ACHN (cell line): ENCODE measurements at places on chromosomes 7 and 10.
A peak's percentile ranks its signal among the peaks of the same experiment; 100 is the strongest.

DNA sequence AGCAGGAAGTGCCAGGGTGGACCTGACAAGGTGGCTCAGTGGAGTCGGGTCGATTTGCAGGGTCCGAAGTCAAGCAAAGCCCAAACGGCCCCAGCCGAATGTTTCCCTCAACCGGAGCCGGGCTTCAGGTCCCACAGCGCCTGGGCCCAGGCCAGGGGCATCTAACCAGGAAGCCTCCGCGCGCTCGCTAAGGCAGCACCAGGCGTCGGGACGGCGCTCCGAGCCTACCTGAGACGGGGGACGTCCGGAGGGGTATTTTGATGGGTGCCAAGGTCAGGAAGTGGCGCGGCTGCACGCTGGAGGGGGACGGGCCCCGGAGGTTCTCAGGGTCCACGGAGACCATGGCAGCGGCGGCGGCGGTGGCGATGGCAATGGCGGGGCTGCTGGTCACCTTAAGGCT, 51.5 kb downstream of the TCERG1L start:
- no peak for DNase-seq

- DNase-seq, result no peak
Observed at GRCh38 chr10:75083972-75084833, 27.3 kb upstream of the SAMD8 start.

GRCh38 chr10:22733992-22734391, 19.6 kb upstream of the PIP4K2A start:
- DNase-seq, result no peak

DNA sequence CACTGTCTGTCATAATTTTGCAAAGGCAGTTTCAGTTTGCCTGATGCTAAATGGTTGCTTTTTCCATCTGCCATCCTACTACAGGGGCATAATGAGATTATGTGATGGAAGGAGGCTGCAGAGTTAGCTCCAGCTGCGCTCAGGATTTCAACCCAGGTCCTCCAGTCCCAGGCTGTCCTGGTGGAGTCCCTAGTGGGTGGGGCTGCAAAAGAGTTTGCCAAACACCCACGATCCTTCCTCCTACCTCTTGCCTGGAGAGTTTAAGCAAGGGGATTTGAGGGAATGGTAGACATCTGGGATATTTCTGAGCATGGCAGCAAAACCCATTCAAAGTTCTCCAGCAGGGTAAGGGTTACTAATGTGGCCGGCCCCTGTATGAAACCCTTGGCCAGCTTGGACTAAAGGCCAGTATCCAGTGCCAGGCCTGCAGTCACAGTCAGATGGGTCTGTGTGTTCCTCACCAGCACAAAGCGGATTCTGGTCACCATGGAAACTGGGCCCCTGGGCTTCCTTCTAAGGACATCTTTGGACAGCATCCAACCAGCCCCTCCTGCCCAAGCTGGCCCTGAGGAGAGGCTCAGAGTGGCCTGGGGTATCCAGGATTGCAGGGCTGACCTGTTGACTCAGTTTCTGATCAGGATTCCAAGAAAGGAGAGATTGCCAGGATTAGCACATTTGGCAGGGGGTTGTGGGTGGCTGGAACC, 42.7 kb upstream of the CHST3 start:
- DNase-seq, result no peak

DNA sequence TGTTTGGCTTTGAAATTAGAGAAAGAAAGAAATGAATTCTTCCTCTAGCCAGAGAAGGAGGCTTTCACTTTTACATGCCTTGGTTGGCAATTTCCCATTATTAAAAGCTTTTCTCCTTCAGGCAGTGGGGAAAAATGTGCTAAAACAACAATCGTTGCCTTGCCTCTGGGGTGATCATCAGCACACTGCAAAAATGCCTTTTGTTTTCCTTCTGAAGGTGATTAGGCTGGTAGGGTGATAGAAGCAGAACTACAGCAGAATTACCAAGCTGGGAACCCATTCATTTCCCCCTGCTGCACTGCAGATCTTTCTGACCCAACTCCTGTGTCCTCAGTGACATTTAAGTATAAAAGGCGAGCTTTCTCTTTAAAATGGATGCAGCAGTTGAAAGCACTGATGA, 22.2 kb downstream of the ANK3 start:
- no peak for DNase-seq

GRCh38 chr10:91036807-91037411, 116.0 kb upstream of the ANKRD1 start:
- no peak for DNase-seq

DNA sequence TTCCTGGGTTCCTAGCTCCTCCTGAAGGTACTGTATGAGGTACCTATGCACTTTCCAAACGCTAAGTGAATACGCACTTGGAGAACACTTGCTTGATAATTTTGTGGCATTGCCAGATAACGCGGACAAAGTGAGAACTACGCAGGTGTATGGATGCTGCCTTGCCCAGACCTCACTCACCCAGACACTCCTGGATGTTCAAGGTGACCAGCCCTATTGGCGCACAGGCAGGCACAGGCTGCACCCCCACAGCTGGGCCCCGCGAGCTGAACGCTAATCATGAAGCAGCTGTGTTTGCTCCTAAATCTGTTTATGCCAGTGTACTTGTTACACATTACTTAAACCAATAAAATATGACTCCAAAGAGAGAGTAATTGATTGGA, 27.3 kb downstream of the DIP2C start:
- DNase-seq, result no peak

DNA sequence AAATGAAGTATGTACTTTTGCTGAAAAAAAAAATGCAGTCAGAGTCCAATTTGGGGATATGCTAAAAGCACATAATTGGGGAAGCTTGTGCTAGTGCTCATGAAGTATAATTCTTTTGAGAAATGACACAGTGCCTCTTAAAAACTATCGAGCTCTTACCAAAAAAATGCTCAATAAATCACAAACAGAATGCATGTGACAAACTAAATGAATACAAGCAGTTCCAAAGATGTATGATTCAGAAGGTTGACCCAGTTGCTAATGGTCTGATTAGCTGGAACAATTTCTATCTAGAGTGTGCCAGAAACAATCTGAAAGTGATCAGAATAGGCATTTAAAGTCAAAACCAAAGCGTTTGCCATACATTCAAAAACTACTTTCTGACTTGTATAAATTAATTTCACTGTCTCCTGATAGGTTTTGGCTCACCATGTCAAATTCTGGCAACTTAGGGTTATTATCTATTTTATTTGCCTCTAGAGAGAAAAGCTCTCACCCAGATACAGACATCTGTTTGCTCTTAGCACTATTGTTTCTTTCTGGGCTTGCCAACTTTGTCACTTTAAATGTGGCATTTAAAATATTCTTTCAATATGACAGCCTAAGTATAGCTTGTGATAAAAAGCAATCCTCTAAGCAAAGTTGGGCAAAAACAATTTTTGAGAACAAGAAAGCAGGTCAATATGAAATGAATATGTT, 114.7 kb upstream of the AHR start:
- DNase-seq, result no peak

DNA sequence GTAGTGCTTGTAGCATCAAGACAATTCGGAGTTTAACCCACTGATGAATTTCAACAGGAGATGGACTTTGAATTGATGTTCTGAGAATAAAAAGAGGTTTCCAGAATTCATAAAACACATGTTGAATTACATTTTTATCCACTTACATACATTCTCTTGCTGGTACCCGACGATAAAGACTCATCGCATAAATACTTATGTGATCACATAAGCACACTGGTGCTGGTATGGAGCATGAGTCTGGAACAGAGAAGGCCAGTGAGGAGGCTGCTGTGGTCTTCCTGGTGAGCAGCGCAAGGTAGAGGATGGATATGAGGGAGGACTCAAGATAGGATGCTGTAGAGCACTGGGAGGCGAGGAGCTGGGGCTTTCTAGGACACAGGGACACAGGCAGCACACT, 109.0 kb downstream of the RNF216 start:
- no peak for DNase-seq

GRCh38 chr10:30176182-30176581, 116.8 kb upstream of the JCAD start:
- no peak for DNase-seq

DNA sequence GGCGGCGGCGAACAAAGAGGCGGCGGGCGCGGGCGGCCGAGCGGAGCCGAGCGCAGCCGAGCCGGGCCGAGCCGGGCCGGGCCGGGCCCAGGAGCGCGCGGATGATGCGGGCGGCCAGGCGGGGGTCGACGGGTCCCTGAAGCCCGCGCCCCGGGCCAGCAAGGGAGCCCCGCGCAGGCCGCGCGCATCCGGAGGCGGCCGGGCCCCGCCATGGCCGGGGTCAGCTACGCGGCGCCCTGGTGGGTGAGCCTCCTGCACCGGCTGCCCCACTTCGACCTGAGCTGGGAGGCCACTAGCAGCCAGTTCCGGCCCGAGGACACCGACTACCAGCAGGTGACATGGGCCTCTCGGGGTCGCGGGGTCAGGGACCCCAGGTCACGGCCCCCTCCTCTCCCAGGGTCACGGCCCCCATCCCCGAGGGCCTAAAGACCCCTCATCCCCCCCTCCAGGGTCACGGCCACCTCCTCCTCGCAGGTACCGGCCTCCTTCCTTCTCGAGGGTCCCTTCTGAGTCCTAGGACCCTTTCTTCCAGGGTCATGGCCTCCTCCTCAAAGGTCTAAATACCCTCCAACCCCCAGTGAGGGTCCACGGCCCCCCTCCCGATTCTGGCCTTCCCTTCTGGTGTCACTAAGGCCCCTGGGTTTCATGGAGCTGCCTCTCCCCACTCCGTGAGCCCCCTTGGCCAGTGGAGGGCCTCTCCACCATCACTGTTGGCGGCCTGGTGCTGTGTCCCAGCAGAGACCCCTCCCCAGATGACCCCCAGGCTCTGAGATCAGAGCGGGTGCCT, at the start of gene TTYH3:
TTYH3 (plus strand) TSS at position 41 of the 787 bp plus-strand sequence; CDS start at position 211, 170 bp downstream.
- peak; percentile 54 for DNase-seq

DNA sequence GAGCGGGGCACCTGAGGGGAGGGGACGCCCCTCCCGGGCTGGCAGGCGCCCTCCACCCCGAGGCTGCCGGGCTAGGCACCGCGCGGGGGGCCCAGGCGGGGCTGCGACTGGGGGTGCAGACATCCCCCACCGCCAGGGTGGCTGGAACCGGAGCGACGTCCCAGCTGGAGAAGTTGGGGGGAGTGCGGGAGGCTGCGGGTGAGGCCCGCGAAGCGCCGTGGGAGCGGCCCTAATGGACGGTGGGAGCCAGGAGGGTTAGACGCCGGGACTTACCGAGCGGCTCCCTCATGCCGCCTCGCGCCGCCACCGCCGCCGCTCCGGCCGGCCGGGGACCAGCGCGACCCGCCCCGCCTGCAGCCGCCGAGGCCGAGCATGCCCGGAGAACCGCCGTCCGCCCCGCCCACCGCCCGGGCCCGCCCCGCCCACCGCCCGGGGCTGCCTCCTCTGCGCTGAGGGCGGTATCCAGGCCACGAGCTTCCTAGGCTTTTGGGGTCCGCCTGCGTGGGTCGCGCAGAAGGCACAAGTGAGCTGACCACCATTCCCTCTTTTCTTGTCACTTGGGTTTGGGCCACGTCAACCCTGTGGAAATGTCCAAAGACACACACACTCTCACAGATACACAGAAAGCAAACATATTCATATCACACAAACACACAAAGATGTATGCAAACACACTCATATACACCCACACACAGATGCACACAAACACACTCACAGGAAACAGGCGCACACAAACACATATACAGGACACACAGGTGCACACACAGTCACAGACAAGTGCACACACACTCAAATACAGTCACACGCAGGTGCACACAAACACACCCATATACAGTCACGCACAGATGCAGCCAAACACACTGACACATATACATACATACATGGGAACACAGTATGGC, at the start of gene JCAD:
JCAD (minus strand) TSS at position 378 of the 899 bp plus-strand sequence. CDS start 11,774 bp downstream, outside the sequence.
- peak; percentile 45 for DNase-seq

GRCh38 chr10:130360826-130361311, 224.7 kb downstream of the GLRX3 start:
- DNase-seq, result no peak

DNA sequence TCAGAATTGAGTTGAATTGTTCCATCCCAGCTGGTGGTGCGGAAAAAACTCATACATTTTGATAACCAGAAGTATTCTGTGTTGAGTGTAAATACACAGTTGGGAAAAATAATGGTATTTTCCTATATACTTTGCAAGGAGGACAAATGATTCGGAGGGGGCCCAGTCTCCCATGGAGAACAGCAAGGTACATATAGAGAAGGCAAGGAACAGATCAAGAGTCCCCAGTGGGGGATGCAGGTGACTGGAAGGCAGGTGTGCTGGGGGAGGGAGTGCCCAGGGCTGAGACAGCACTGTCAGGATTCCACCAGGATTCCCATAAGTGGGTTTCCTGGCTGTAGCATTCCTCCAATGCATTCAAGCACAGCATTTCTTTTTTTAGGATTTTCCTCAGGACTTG, 10.8 kb upstream of the ADCY1 start:
- no peak for DNase-seq

DNA sequence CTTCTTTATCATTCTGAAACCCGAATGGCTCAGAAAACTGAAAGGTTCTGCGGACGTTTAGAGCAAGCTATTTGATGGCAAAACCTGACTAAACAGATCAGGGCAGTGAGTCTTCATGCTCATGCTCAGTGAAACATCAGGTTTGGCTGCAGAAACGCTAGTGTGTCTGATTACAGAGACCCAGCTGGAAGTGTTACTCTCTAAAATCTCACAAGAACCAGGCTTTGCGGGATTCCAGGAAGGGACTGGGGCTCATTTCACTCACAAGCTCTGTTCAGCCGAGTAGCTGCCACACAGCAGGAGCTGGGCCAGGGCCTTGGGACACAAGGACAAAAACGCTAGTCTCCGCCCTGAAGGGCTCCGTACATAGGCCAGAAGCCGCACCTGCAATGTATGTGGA, 2.9 kb downstream of the PITRM1 start:
- DNase-seq, result no peak

GRCh38 chr10:91525896-91526712, 106.8 kb downstream of the PPP1R3C start:
- DNase-seq, result no peak

DNA sequence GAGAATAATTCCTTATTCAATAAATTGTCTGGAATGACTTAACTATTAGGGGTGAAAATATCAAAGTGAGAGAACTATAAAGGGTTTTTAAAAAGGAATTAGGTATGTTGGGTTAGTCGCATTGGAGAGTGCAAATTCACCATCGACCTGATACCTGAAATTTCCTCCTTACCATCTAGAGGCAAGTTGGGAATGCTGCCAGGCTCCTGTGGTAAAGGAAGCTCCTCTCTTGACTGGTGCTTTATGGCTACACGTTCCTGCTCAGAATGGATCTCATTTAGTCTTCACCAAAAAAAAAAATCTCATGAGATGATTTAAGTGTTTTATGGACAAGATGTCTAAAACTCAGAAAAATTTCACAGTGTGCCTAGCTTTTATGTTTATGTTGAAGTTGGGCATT, 129.8 kb downstream of the EGFR start:
- peak; percentile 14 for DNase-seq

GRCh38 chr7:156019776-156020565, 207.7 kb upstream of the SHH start:
- DNase-seq, result no peak

GRCh38 chr10:1950803-1951495, 213.6 kb upstream of the ADARB2 start:
- no peak for DNase-seq
